Muscle of leg (tissue), 16 donors: ENCODE measurements at places on chromosomes 5 and 9. TPM values are rescaled to one million over a fixed set of nuclear protein-coding genes. Genes with fewer than 3 reads are reported as not detected.

CAVIN4 gene
- total RNA-seq, result 182 TPM

PDZD2 gene
- 4.6 TPM for total RNA-seq

DNA sequence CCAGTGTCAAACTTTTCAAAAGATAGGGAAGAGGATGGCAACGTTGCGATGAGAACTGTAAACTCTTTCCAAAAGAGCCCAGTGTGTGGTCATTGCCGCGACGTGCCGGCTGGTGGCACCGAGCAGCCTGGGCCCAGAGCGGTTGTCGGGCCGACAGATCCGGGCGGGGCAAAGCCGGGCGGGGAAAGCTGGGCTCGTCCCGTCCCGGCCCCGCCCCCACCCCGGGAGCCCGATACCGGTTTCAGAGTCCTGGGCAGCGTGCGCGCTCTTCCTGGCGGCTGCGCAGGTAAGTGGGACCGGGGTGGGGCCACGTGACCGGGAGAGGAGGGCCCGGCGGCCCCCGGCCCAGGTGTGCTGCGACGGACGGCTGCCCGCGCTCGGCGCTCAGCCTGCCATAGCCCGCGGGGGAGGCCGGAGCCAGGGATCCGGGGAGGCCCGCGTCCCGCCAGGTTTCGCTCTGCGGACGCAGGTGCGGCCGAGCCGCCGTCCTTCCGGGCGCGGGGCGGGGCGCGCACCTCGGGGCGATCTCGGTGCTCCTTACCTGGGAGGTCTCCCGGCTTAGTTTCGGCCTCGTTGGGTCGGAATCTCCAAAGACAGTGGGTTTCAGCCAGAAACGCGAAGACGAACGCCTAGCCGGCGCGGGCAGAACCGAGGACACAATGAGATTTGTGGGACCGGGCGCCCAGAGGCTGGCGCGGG is at the start of gene MARVELD2:
MARVELD2 (plus strand) TSS at position 232 of the 699 bp plus-strand sequence. CDS start 4,270 bp downstream, outside the sequence.
- DNase-seq, result peak; percentile 21
- H3K4me1 ChIP-seq, result no peaks in the 10 kb centered on the region
- H3K36me3 ChIP-seq, result peaks cover 20% of the 10 kb centered on the region
- no peak within 1 kb of the TSS for H3K27ac ChIP-seq

DNA sequence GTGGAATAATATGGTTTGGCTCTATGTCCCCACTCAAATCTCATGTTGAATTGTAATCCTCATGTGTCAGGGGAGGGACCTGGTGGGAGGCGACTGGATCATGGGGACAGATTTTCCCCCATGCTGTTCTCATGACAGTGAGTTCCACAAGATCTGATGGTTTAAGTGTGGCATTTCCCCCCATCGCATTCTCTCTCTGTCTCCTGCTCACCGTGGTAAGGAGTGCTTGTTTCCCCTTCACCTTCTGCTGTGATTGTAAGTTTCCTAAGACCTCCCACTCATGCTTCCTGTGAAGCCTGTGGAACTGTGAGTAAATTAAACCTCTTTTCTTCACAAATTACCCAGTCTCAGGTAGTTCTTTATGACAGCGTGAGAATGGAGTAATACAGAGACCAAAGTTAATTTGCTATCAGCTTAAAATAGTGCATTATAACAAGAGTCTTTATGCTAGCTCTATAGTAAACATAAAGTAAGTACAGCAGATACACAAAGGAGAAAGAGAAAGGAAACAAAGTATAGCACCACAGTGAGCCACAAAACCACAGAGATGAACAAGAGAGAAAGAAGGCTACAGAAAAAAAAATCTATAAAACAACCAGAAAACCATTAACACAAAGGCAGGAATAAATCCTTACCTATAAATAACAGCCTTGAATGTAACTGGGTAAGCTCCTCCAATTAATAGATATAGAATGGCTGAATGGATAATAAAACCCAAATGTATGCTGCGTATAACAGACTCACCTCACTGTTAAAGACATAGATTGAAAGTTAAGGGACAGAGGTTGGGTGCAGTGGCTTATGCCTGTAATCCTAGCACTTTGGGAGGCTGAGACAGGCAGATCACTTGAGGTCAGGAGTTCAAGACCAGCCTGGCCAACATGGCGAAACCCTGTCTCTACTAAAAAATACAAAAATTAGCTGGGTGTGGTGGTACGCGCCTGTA is 39.7 kb downstream of the RAPGEF6 start:
- H3K36me3 ChIP-seq, result no peaks in the 10 kb centered on the region
- no peak overlapping the region for H3K4me3 ChIP-seq
- no peak for DNase-seq
- no peak overlapping the region for H3K27ac ChIP-seq

DNA sequence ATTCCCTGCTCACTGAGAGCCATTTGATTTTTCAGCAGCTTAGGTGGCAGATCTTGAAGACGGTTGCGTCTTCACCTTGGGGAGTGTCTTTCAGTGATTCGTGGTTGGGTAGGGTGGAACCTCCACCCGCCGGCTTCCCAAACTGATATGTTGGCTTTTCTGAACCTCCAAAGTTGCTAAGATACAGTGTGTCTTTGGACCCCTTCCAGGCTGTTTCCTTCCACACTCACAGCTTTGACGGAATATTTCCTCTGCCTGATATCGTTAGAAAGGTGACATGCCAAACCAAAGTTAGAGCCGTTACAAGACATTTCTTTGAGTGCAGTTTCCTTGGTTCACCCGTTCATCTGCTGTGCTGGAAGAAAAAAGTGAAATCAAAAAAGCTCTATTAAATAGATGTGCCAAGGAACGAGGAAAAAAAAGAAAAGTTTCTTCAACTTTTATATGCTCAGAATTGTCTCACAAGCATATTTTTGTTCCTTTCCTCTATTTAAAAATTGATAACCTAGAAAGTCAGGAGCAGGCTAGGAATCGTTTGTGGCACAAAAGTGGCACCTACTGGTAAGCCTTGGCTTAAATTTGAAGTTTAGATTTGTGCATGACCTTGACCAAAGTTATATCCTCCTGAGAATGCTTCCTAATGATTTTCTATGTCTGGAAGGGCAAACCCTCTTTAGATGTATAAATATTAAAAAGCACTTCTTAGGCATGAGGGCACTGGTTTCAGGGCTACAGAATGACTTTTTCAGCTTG is 270.7 kb upstream of the WWC1 start:
- H3K4me3 ChIP-seq, result no peak overlapping the region
- H3K36me3 ChIP-seq, result no peaks in the 10 kb centered on the region
- H3K27me3 ChIP-seq, result peaks cover 6% of the 10 kb centered on the region
